ENCODE measurements at places on chromosomes 4 and X. TPM values are rescaled to one million over a fixed set of nuclear protein-coding genes. Genes with fewer than 3 reads are reported as not detected.

Gene CCDC120
- total RNA-seq = 0.59 TPM

Gene SMR3B
- not detected for total RNA-seq

Gene SMIM31
- total RNA-seq = not detected

Gene CXCL13
- not detected for total RNA-seq

Gene GLRA3
- total RNA-seq = not detected

Gene XPNPEP2
- total RNA-seq = not detected

Gene NDNF
- total RNA-seq = not detected

Gene SRPX2
- 12.0 TPM for total RNA-seq

Gene TRIM61
- 1.7 TPM for total RNA-seq

Gene CTAG1B
- total RNA-seq = not detected

Gene STOX2
- 1.8 TPM for total RNA-seq

Gene GUCY1B1
- 0.92 TPM for total RNA-seq

Gene ESX1
- not detected for total RNA-seq

Data from MG63 (cell line).